ENCODE measurements at places on chromosomes 5 and 9.

- DNase-seq = no peak
Observed at GRCh38 chr5:174448662-174449061, 275.7 kb upstream of the MSX2 start.

DNA sequence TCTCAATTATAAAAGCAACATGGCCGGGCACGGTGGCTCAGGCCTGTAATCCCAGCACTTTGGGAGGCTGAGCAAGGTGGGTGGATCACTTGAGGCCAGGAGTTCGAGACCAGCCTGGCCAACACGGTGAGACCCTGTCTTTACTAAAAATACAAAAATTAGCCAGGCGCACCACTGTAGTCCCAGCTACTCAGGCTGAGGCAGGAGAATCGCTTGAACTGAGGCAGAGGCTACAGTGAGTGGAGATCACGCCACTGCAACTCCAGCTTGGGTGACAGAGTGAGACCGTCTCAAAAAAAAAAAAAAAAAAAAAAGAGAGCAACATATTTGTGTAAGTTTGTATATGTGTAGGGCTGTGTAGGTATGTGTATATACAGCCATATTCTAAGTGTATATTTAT, 7.5 kb downstream of the RPS6 start:
- DNase-seq = no peak

GRCh38 chr5:21236971-21237427, 1249.0 kb upstream of the CDH18 start:
- no peak for DNase-seq

DNA sequence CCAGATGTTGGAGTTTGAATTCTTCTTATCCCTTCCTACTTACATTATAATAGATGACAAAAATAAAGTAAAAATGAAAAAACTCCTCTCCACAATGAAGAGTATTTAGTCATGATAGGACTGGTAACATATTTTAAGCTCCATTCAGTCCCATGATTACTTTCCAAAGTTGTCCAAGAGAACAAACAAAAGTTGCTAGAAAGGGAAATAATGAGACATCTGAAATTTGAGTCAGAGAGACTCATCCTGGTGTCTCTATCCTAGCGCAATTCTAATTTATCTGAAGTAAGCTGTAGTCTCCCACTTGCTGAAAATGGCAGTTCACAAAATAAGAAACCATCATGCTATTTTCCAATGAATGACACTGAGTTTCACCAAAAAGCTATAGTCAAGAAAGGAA, 152.2 kb downstream of the BNC2 start:
- DNase-seq = no peak

DNA sequence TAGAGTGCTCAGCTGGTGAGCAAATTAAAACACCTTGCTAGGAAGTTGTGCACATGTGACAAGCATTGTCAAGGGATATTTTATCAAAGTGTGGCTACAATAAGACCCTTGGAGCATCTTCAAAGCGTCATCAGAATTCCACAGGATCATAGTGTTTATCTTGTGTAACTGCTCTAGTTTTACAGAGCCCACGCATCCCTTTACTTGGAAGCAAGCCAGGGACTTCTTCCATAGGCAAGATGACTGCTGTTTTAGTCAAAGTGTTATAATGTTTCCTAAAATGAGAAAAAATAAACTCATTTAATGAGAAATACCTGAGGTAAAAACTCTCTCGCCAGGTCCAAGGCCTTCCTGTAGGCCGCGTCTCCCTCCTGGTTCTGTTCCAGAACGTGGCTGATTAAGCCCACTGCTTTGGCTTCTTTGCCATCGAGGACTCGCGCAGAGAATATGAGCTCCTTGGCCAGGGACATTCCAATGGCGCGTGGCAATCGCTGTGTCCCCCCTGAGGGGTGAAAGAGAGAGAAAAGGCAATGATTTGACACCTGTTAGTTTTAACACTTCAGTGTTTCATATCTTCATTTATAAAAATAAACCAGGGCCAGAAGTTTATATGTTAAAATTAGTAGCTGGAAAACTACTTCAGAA, 141.1 kb downstream of the AUH start:
- no peak for DNase-seq

DNA sequence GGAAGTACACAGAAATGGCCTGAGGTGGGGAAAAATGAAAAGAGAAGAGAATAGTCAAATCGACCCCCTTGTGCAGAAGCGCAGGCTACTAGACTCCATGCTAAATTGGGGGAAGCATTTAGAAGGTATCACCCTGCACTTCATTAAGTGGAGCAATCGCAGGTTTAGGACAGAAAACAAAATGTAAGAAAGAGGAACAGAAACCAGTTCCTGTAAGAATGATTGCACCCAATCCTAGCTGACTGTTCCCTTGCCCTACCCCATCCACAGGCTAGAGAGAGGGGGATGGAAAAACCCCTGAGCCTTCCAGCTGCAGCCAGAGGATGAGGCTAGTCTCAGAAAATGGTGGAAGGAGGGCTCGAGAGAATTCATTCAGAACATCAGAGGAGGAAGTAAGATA, 23.9 kb upstream of the PPP1R2B start:
- DNase-seq = no peak

DNA sequence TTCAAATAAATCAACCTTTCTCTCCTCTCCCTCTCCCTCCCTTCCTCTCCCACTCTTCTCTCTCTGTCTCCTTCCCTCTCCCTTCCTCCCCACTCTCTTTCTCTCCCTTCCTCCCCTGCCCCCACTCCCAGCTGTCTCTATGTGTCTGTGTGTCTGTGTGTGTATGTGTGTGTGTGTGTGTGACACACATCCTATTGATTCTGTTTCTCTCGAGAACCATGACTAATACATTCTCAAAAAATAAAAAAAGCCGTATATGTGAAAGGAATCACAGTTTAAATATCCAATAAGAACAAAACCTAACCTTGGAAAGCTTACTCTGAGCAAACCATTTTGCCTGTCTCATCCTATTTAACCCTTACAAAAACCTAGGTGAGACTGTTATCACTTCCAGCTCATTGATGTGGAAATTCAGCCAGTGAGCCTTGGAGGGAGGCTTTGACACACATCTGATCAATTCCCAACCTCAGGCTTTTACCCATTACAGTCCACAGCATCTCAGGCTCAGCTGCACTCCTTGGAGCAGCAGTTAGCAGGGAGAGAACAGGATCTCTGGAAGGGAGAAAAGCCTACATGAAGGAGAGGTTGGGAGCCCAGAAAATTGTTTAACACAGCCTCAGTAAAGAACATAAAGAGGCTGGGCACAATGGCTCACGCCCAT, 8.3 kb downstream of the HSD17B3 start:
- DNase-seq = no peak

DNA sequence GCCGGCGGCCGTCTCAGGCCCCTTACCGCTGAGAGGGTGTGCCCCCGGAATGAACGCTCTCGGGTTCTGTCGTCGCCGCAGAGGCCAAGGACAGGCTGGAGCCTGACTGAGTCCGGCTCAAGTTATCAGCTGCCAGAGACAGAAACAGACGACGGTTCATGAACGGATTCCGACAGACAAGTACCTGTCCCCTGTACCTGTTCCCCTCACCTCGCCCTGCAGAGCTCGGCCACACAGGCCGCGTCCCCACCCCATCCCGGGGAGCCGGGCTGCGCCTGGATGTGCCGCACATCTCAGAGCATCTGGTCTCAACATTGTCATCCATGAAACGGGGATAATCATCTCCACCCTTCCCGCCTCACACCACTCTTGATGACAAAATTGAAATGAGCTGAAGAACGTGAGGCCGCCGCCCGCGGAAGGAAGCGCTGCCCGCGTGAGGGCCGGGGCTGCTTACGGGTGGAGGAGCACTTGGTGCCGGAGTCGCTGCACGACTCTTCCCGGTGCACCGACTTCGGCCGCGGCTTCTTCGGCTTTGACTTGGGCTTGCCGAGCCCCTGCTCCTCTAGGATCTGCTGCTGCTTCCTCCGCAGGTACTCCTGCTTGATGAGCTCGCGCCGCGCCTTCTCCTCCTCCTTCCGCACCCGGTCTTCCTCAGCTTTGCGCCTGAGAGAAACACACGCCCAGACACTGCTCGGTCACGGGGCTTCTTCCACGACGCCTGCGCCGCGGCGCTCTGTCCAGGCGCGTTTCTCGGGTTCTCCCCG, 89.2 kb downstream of the CAMSAP1 start:
- DNase-seq = no peak
